Psoas muscle (tissue), 8 donors: ENCODE measurements at places on chromosomes 11 and 22. TPM values are rescaled to one million over a fixed set of nuclear protein-coding genes. Genes with fewer than 3 reads are reported as not detected.

DNA sequence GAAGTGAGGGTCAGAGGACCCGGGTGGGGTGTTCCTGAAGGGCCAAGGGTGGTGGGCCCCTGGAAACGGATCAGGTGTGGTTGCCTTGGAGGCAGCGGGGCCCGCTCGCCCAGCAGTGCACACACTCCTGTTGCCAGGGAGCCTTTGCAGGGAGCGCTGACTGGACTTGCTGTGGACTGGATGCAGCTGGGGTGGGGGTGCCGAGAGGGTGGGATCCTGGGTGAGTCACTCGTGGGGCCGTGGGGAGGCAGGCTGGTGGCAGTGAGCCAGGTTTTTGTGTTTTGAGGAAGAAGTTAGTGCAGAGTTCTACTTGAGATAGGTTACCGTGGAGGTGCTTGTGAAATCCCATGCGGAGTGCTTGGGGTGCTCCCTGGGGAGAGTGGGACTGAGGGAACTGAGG, 1.3 kb downstream of the MRPL23 start:
- no peak for DNase-seq

The SEPTIN5 gene
- polyA plus RNA-seq = 4.8 TPM

GRCh38 chr11:131841028-131841427, 470.6 kb downstream of the NTM start:
- DNase-seq = no peak

DNA sequence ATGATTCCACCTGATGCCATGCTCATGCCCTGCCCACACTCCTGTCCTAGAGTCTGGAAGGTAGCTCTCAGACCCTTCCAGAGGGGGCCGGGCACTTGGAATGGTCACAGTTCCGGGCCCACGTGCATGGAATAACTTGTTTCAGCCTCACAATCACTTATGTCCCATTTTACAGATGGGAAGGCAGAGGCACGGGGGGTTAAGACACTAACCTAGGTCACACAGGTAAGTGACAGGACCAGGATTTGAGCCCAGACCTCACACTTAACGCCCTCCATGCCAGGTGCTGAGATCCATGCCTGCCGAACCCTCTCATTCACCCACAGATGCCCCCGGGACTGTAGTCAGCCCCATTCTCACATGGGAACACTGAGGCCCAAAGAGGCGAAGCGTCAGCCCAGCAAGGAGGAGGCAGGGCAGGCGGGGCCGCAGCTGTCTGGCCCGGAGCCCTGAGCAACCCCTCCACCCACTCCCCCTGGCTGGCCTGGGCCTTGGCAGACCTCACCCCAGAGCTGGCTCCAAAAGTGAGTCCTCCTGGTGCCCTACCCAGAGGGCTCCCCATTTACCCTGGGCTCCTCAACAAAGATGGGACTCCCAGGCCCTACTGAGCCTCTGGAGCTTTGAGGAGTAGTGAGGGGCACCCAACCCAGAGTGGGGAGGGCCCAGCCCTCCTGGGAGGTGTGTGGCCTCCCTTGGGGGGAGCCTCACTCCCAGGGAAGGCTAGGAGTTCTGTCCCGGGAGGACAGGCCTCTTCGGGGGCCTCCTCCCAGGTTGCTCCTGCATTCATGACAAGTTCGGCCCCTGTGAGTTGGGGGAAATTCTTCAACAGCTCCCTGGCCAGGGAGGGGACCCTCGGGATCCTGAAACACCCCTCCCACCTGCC, 2.4 kb upstream of the ALDH3B1 start:
- no peak for DNase-seq

DNA sequence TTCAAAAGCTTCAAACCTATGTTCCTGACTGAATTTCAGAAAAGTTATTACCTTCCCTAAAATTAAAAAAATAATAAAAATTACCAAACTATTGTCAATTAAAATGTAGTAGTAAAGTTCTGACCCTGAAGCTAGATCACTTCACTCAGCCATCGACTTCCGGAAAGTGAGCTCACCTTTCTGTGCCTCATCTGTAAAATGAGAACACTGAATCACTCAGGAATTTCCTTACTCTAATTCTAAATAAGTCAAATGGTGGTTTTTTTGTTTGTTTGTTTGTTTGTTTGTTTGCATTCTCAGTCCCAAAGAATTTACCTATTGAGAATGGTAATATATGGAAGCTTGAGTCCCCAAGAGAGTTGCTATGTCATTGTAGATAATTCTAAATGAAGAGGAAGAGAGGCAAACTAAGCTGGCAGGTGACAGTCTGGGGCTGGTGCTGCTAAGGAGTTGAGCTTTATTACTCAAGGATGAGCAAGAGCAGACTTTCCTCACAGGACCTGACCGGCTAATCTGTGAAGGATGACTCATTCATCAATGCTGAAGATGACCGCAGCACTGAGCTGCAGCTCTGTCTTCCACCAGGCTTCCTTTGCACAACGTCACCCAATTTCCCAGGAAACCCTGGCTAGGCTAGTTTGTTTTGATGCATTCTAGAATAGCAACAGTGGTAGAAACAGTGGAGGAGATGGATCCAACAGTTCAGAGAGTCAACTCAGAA, 248.8 kb downstream of the RAB38 start:
- DNase-seq = no peak

DNA sequence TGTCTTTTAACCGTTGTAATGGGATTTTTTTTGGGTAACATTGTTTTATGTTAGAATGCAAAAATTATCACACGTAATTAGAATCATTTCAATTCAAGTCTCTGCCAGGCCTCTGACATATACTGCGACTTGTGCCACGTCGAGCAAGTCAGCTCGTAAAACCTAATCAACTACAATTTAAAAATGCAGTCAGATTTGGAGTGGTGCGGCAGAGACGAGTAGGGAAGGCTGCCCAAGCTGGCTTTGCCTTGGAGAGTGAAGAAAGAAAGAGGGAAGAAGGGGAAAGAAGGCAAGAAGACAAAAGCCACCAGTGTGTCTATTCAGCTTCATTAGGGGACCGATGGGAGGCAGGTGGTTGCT, 110.7 kb downstream of the MIAT start:
- DNase-seq = no peak

The TFIP11 gene
- polyA plus RNA-seq = 28.8 TPM

DNA sequence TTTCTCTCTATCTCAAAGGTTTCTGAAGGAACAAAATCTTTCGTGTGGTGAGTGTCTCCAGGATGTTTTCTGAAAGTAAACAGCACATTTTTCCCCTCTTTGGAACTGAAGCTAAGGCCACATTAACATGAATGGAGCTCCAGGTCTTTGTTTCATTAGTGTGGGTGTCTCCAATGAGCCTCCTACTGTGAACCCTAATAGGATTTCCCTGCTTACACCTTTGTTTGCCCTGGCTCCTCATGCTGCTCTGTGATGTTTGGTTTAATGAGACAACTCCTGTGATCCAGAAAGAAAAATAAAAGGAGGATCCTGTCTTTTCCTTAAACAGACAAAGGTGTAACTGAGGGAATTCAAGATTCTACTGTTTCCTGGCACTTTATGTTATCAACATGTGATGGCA, 76.9 kb upstream of the SLC6A5 start:
- DNase-seq = no peak

- no peak for DNase-seq
Observed at GRCh38 chr22:35795476-35795875, 77.8 kb downstream of the APOL5 start.

GRCh38 chr11:112795142-112795815, 165.9 kb upstream of the NCAM1 start:
- DNase-seq = peak; percentile 55

DNA sequence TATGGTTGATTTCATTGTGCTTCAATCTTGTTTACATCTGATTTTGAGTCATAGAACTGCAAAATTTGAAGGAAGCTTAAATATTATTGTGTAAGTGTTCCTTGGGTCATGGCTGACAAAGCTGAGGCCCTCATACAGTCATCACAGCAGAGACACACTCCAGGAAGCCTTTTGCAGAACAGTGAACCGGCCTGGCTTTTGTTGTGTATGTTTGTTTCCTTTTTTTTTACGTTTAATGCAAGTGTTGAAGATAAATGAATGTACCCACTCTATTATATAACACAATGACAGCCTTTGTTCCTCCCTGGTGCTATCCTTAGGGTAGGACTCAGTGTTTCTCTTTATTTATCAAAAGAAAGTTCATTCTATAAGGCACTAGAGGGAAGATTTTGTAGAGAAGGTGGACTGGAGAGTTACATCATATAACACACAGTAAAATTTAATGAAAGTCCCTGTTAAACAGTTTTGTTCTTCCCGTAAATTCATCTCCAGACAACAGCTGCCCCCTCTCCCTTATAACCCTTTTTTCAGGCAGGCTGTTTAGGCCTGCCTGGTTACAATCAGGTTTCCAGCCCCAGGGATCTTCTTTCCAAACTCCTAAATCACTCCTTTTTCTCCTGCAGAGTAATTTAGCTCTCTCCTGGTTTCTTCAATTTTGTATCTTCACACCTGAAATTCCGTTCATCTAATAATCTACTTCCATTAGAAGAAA, 34.3 kb upstream of the CSTF3 start:
- DNase-seq = no peak

DNA sequence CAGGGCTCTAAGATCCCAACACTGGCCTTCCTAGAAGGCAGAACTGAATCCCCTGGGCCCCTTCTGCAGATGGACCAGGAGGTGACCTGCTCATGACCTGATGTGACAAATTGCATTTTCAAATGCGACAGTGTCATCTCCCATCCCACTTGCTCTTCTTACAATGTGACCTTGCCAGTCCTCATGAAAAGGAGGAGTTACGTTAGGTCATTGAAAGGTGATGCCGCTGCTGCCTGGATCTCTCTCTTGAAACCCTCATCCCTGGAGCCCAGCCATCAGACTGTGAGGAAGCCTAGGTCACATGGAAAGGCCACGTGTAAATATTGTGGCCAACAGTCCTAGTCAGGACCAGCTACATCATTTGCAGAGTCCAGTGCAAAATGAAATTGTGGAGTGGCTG, 5.7 kb upstream of the C1QTNF4 start:
- DNase-seq = peak; percentile 27

GRCh38 chr22:49533886-49534285, 293.8 kb downstream of the BRD1 start:
- no peak for DNase-seq

DNA sequence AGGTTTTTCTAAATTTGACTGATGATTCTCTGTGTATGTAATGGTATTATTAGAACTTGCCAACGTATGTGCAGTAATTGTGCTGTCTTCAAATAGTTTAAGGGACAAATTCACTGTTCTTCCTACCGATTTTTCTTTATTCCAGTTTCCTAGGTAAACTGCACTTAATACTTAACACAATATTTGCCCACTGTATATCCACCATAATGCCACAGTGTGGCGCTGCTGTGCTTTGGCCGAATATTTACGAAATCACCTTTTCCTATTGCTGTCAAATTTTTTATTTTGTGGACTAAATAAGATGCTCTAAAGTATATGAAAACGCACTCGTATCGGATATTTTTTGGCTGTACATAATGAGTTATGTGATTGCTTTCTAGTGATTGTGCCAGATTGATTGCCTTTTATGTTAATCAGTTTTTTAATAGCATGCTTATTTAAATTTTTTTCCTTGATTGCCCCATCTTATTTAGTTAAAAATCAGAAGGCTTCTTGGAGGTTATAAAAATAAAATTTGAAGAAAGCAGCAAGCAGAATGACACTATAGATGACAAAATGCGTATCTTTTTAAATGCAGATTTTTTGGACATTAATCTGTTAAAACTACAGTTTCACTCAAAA, 10.5 kb downstream of the AASDHPPT start:
- DNase-seq = no peak

GRCh38 chr11:36692704-36693103, 94.7 kb upstream of the RAG2 start:
- no peak for DNase-seq

DNA sequence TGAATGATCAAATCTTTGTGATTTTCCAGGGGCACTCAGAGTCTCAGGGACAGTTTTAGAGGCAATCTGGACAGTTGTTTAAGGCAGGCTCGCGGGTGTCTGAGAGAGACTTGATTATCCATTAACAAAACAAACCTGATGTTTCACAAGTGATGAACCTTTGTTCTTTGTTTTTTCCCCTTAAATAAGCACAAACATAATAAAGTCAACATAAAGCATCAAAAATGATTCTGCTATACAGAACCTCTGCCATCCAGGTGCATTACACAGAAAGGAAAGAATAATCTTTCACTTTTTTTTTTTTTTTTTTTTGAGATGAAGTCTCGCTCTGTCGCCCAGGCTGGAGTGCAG, 13.2 kb downstream of the BID start:
- DNase-seq = no peak

GRCh38 chr11:33059331-33060007, 20.1 kb downstream of the TCP11L1 start:
- no peak for DNase-seq

The EHF gene
- polyA plus RNA-seq = 0.18 TPM

The RPL27A gene
- 1,904 TPM for polyA plus RNA-seq

- DNase-seq = no peak
Observed at GRCh38 chr11:76610871-76611475, 59.6 kb downstream of the LRRC32 start.

The UCP3 gene
- polyA plus RNA-seq = 587 TPM

DNA sequence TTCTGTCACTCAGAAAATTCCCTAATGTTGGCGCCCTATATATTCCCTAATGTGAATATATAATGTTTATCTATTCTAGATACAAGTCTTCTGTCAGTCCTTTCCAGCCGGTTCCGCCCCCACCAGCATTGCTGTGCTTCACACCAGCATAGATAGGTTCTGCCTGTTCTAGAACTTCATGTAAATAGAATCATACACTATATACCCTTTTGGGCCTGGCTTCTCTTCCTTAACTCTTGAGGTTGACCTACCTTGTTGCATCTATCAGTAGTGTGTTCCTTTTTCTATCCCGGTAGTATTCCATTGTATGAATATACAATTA, 34.6 kb downstream of the OTOG start:
- DNase-seq = no peak

DNA sequence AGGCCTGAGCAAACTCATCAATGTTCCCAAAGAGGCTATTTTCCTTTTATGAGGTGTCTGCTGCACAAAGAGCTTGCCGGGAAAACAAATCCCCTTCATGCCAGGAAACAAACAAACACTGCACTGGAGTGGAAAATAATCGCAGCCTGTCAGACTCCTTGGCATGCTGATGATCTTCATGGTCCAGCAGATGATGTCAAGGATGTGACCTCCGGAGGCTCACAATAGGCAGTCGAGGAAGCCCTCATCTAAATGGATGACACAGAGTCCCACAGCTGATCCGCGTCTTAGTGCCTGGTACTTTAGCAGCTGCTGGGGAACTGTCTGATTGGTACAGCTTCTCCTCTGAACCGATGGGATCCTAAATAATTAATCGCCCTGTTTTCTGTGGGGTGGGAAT, 187.6 kb downstream of the TENM4 start:
- no peak for DNase-seq

The TEX12 gene
- 0.35 TPM for polyA plus RNA-seq

- no peak for DNase-seq
Observed at GRCh38 chr11:61880031-61880430, 11.3 kb downstream of the FADS3 start.
